ENCODE measurements at places on chromosomes 3 and 15.

DNA sequence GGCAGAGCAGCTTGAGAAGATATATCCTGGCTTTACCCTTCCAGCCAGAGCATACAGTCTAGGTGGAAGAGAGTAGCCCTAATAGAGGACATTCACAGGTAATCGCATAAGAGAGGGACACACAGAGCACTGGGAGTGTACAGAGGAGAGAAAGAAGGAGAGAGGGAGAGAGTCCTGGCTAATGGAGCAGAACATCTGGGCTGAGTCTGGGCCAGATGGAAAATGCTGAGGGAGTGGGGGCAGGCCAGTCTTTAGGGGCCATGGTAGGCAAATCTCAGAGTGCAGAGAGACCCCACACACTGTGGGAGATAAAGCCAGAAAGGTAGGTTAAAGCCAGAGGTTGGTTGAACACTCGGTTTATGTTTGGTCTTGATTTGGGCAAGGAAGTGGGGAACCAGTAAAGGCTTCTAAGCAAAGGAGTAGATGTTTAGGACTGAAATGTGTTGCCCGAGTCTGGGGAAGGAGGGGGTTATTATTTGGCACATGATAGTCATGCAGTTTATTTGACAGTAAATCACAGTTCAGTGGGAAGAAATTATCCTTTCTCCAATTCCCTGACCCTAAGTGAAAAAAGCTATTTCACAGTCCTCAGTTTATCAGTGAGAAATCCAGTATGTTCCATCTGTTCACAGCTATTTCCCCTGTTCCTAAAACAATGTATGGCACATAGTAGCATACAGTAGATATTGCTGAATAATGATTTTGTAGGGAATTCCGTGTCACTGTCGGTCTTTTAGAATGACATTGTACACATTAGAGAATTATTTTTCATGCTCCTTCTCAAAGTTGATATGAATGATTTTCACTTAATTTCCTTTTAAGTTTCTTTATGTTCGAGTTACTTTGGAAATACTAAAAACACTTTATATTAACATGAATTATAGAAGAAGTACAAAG, 45.7 kb downstream of the PDHB start:
- DNase-seq, result no peak

- DNase-seq, result no peak
Measured at GRCh38 chr3:16482770-16483531, 30.5 kb downstream of the RFTN1 start.

- no peak for DNase-seq
Measured at GRCh38 chr3:197736010-197736490, 654 bp downstream of the RUBCN start.

DNA sequence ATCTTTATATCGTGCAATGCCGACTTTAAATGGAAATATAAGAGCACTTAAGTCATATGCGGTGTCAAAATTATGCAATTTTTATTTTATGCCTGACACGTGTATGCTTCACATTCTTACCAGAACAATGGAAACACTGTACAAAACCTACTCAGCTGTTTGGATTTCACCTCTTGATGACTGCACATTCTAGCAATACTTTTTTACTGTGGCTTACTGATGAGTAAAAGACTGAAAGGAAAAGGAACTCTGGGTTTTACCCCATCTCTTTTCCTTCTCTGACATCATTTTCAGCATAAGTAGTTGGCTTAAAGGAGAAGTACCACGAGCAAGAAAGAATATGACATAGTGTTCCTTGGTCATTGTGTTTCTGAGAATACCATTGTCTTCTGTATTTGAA, 142.8 kb downstream of the POLR2M start:
- DNase-seq, result no peak

DNA sequence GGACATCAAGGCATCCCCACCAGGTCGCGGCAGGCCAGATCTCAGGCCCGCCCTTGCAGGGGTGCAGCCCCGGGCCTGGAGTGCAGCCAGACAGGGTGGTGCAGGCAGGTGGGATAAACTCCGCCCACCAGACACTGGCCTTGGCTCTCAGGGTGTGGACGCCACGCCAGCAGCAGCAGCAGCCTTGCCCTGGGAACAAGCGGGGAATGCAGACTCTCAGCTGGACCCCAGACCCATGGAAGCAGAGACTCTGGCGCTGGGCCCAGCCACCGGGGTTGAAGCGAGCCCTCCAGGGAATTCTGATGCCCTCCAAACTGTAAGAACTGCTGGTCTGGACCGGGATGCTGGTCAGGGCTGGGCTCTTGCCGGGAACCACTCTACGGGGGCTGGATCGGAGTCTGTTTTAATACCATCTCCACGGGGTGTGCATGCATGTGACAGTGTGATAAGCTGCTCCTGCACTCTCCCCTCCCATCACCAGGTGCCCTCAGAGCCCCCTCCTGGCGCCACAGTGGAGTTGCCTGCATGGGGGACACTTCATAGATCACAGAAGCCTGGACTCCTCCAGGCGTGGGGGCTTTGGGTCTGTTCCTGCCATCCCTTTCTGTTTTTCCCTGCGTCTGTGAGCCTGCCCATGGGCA, 142.7 kb downstream of the NSMCE3 start:
- no peak for DNase-seq

GRCh38 chr3:183907911-183908331, 23.2 kb upstream of the PARL start:
- DNase-seq, result no peak

DNA sequence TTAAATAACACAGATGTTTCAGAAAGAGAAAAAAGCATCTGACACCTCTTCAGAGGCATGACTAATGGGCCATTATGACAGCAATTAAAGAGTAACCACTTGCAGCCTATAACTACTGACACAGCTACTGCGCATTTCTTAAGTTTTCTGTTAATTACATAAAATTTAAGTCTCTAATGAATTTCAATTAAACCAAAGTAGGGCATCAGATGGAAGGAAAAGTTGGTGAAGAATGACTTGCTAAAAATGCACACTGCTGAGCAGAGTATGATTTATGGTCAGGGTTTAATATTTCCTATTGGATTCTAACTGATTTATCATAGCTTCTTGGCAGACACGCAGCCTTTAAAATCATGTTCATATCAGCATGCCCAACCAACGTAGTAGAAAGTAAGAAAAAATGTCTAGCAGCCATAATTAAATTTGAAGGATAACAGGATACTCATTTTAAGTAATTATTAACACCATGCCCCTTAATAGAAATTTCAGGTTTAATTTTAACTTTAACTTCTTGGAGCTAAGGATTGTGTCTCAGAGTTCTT, 140.0 kb downstream of the CBLB start:
- no peak for DNase-seq

DNA sequence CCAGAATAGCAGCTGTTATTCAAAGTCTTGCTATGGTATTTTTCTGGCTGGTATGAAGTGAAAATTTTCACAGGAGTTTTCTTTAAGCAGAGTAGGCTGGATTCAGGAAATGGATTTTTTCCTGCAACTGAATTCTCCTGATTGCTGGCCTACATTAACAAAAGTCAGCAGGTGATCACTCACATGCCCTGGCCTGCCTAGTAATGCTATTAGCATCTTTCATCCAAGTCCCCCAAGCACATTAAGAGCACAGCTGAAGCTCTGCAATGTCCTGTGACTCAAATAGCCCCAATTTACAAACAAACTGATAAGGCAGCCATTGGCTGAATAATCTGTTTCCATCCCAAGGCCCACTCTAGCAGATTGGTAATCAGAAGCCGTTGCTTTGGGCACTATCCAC, 688.3 kb upstream of the LMCD1 start:
- no peak for DNase-seq

GRCh38 chr3:178002113-178002512, 534.1 kb upstream of the KCNMB2 start:
- no peak for DNase-seq

DNA sequence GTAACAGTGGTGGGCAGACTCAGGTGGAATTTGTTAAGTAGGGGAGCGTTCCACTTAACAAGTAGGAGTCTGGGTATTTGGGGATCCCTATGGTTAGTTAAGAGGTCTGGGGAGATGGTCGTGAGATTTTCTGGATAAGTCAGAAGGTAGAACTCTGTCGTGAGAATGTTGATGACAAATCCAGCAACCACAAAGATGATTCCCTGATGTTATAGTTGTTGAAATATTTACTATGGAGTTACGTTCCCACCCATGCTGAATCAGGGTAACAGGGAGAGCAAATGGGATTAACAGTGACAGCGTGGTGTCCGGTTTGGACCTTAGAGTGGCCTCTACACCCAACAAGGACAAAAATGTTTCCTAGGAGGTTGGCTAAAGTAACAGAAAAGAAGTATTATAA, 110.8 kb downstream of the MFSD1 start:
- no peak for DNase-seq

DNA sequence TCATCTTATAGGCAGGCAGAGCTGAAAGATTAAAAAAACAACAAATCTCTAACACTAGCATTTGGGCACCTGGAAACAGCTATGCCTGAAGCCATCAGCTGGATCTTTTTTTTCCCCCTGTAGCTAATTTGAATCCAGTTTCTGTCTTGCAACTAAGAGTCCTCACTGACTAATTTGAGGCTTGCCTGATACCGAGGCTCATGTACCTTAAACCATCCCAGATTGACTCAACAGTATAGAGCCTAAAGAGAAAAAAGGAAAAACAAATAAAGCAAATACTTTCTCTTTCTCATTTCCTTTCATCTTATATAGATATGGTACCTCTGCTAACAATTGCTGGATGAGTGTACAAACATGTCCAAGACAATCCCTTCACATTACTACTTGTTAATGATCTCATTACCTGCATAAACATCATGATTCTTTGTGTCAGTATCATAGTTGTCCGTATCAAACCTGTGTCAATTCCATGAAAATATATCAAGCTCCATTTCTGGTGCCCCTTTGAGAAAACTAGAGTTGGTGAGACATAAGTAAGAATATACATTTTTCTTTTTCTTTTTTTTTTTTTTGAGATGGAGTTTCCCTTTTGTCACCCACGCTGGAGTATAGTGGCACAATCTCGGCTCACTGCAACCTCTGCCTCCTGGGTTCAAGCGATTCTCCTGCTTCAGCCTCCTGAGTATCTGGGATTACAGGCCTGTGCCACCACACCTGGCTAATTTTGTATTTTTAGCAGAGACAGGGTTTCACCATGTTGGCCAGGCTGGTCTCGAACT, 43.1 kb downstream of the BHLHE40 start:
- DNase-seq, result no peak

DNA sequence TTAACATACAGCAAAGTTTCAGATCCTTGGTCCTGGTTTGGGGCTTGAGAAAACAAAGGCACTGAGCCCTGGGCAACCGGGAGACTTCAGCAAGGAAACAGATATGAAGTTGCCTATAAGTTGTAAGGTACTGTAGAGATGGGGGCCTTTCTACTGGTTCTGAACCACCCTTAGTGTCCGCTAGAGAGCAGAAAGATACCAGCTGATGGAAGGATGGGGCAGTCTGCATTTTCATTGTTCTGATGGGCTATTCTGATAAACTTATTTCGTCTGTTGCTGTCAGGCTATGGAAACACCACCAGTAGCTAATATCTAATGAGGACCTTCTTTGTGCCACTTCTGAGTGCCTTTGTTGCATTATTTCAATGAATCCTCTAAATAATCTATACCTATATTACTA, 38.7 kb downstream of the FGD5 start:
- DNase-seq, result no peak

DNA sequence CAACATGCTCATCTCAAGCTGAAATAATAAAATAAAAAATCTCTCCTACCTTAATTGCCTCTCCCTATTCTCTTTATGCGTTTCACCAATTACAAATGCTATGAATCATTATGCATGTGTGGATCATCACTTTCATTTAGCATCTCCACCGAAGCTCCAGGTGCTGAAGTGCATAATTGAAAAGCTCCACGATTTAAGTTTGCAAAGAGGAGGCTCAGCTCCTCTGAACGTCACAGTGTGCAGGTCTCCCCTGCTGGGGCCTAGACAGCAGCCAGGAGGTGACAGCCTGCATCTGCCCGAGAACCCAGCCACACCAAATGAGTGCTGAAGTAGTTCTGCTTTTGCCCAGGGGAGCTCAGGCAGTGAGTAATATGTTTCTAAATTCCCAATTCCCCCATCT, 60.5 kb upstream of the GLCE start:
- no peak for DNase-seq

GRCh38 chr3:99562138-99562537, 76.3 kb upstream of the COL8A1 start:
- DNase-seq, result no peak

- DNase-seq, result no peak
Measured at GRCh38 chr3:171802590-171802956, 7.7 kb downstream of the PLD1 start.

GRCh38 chr3:42733501-42734262, 31.1 kb upstream of the HHATL start:
- DNase-seq, result no peak

DNA sequence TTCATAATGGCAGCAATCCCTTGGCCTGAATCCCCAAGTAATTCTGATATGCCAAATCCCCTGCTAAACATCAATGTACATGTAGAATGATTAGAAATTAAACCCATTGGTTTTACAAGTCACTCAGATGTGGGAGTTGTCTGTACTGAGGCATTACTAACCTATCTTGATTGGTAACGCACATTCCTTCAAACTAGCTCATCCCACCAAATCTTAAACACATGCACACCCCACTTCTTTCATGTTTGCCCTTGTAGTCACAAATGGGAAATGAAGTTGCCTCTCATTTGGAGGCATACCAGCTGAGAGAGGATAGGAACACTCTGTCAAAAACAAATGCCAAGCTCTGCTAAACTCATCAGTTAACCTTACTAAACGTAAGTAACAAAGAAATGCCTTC, 29.1 kb upstream of the MAN2C1 start:
- DNase-seq, result no peak

DNA sequence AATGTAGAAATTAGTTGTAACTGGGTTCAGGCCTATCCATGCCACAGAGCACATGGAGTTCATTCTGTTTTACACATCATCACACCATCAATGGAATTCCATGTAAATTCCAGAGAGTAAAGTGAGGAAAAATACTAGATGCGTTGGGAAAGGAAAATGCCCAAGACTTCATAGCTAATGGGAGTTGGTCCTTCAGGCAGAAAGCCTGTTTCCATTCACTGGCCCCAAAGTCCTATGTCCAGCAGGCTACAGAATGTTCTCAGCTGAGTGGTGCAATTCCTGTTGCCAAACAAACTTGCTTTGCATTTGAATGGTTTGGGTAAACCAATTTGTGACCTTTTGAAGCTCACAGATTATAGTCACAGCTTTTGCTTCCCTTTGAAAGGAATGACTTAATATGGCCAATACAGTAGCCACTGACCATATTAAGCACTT, 164.6 kb upstream of the PFN2 start:
- DNase-seq, result no peak

DNA sequence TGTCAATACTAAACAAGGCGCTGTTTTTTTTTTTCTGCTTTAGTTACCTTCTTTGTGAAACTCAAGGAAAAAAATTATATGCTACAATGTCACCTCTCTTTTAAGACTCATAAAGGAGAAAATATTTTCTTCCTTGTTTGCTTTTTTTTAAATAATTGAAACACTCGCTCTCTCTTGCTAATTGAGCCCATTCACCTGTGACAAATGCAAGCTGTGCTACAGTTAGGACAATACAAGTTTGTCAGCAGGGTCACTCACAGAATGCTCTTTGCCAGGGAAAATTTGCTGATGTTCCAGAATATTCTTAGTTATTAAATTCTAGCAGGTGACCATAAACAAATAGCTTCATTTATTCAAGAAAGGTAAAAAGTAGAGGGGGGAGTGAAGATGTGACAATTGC, 375.9 kb upstream of the DPPA4 start:
- DNase-seq, result no peak

- no peak for DNase-seq
Measured at GRCh38 chr3:130242850-130243569, 102.5 kb upstream of the COL6A5 start.

GRCh38 chr3:24390169-24391130, 104.2 kb downstream of the THRB start:
- DNase-seq, result no peak

Data from central memory CD8-positive, alpha-beta T cell (primary cell).